ENCODE measurements at places on chromosomes 7 and 10.

DNA sequence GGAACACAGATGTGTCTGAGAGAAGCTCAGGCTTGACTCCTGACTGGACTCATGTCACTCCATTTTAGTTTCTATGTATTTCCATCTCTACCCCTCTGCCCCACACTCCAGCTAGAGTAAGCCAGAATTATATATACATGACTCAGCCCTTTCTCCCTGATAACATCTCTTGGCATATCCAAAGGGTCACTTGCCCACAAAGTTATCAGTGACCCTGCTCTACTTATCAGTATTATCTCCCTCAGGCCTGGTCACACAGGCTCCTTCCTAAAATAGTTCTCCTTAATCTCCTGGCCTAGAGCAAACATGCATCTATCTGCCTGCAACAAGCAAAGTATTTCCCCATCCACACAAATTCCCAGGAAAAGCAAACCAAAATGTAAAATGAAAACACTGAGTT lies 598.3 kb downstream of the SUGCT start:
- DNase-seq: no peak

- DNase-seq: no peak
Measured at GRCh38 chr10:26696786-26697162, 727 bp upstream of the PDSS1 start.

DNA sequence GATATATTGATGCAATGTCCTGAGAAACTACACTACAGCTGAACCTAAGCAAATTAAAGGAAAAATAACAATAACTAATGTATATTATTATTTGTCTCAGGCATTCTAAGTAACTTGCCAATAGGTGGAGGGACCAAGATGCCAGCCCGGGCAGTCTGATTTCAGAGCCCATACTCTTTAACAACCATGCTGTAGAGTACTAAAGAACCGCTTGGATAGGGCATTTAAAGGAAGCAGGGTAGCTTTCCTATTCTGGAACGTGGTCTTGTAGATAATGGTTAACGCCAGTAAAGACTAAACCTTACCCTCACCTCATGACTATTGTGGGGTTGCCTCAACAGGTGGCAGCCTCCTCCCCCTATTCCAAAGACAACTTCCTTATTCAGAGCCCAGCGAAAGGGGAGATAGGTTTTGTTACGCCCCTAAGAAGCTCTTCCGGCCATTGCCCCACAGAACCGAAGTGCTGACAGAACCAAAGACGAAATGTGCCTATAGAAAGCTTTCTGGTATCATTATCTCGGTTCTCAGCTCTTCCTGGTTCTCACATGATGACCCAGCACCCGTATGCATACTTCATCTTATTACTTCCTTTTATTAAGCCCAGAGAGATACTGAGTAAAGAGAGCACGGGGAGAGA lies 707 bp upstream of the C1GALT1 start:
- DNase-seq: peak; percentile 14

DNA sequence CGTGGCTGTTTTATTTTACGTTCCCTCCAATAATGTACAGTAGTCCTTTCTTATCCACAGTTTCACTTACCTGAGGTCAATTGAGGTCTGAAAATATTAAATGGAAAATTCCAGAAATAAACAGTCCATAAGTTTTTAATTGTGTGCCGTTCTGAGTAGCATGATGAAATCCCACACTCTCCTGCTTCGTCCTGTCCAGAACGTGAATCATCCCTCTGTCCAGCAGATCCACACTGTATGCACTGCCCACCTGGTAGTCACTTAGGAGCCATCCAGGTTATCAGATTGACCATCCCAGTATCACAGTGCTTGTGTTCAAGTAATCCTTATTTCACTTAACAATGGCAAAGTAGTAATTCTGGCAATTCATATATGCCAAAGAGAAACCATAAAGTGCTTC lies 46.3 kb downstream of the STARD3NL start:
- DNase-seq: no peak

- DNase-seq: no peak
Measured at GRCh38 chr7:23593706-23594105, 3.5 kb upstream of the CCDC126 start.

GRCh38 chr7:91345449-91345848 lies 81.2 kb downstream of the FZD1 start:
- DNase-seq: no peak

GRCh38 chr10:5596611-5597341 lies 69.6 kb downstream of the ASB13 start:
- DNase-seq: no peak

- DNase-seq: no peak
Measured at GRCh38 chr7:149558149-149558861, 60.7 kb upstream of the ZNF746 start.

- DNase-seq: no peak
Measured at GRCh38 chr7:27410812-27411544, 168.4 kb downstream of the EVX1 start.

DNA sequence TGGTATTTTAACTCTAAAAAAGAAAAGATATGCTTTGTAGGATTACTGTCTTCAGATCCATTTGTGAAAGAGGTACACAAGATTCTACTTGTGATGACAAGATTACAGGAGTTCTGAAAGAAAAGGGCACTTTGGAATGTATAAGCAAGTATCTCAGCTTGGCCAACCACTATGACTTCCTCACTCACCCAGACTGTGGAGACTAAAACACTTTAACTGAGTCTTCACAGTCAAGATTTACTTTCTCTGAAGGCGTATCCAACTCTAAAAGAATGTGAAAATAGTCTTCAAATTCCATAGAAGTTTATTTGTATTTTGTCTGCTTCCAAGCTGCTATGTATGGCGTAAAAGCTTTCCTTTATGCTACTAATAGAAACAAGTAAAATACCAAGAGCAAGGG lies 76.1 kb upstream of the SRRM3 start:
- DNase-seq: no peak

Data from hypothalamus (tissue), 51 donors.